Bronchial smooth muscle cell (primary cell): ENCODE measurements at places on chromosomes 11 and 22. TPM values are rescaled to one million over a fixed set of nuclear protein-coding genes. Genes with fewer than 3 reads are reported as not detected.

MUC6 gene
- total RNA-seq: not detected in 2 replicates

RNH1 gene
- 385 and 511 TPM in 2 replicates for total RNA-seq

CCDC179 gene
- not detected in 2 replicates for total RNA-seq

WNT7B gene
- total RNA-seq: under 0.01 TPM in 1 of 2 replicates, not detected in the other
